NCI-H446 treated with DMSO at 0.1 percent for 48 hours (cell line): ENCODE measurements at places on chromosomes 7 and 10.

- DNase-seq = no peak
These were observed 32.2 kb upstream of the AQP1 start for GRCh38 chr7:30879139-30880124.

DNA sequence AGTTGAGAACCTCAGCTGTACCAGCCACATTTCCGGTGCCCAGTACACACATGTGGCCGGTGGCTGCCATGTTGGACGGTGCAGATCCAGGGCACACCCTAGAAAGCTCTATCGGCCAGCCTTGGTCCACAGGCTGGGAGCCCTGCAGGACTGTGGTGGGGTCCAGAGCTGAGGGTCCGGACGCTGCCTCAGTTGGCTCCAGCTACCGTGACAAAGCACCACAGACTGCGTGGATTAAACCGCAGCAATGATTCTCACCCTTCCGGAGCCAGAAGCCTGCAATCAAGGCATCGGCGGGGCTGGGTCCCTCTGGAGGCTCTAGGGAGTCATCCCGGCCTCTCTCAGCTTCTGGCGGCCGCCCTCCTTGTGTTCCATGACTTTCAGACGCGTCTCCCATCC, 50.1 kb downstream of the PDGFA start:
- no peak for DNase-seq

GRCh38 chr7:35450456-35451214, 196.7 kb upstream of the TBX20 start:
- DNase-seq = no peak

- DNase-seq = no peak
These were observed 294.7 kb upstream of the PITRM1 start for GRCh38 chr10:3467052-3467951.

DNA sequence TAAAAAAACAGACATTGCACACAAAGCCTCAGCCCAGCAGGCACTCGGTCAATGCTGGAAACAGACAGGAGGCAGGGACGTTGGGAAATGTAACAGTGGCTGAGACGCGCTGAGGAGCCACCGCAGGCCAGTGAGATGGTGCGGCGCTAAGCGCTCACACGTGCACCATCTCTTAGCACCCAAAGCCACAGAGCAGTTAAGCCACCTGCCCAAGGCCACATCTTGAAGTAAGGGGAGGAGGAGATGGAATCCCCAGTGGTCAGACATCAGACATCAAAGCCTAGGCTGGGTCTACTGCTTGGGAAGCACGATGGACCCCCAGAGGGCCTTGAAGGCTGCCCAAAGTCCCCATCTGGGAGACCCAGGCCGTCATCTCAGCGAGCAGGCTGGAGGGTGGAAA, 15.6 kb downstream of the LAT2 start:
- DNase-seq = no peak

GRCh38 chr7:150325110-150325611, 1.8 kb upstream of the ACTR3C start:
- no peak for DNase-seq

GRCh38 chr7:71278257-71278656, 146.3 kb downstream of the GALNT17 start:
- DNase-seq = no peak

- no peak for DNase-seq
These were observed 239.3 kb downstream of the SORCS1 start for GRCh38 chr10:106925191-106925590.

GRCh38 chr10:70250961-70251680, 17.9 kb upstream of the PPA1 start:
- no peak for DNase-seq

DNA sequence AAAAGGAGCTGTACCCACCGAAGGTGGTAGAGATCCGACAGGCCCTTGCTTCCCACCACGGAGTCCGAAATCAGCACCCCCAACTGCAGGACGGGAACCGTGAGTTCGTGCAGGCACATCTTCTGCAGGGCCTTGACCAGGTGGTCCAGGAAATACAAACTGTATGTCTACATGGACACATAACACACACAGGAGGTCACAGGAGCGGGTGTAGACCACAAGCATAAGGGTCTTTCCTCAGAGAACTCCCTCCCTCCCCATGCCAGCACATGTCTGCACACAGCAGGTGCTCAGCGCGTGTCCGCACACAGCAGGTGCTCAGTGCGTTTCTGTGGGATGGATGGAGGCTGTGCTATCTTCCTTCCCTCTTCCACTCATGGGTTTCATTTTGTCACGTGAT, 69.7 kb downstream of the CFAP46 start:
- no peak for DNase-seq

DNA sequence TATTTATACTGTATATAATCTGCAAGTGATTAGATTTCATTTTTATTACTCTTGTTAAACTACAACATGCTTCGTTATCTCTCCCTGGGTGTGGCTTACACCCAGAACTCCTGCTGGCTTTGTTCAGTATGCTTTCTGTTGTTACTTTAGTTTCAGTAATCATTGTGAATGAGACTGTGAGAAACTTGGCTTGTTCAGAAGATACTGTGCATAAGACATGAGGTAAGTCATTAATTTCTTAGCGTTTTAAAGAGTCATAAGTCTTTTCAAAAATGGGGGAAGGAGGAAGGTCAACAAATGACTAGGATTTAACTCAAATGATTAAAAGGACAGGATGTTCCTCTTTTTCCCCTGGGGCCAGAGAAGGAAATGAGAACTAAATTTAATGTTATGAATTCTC, 11.6 kb upstream of the ADD3 start:
- no peak for DNase-seq
